ENCODE measurements at places on chromosomes 7 and 10.
A peak's percentile ranks its signal among the peaks of the same experiment; 100 is the strongest.

DNA sequence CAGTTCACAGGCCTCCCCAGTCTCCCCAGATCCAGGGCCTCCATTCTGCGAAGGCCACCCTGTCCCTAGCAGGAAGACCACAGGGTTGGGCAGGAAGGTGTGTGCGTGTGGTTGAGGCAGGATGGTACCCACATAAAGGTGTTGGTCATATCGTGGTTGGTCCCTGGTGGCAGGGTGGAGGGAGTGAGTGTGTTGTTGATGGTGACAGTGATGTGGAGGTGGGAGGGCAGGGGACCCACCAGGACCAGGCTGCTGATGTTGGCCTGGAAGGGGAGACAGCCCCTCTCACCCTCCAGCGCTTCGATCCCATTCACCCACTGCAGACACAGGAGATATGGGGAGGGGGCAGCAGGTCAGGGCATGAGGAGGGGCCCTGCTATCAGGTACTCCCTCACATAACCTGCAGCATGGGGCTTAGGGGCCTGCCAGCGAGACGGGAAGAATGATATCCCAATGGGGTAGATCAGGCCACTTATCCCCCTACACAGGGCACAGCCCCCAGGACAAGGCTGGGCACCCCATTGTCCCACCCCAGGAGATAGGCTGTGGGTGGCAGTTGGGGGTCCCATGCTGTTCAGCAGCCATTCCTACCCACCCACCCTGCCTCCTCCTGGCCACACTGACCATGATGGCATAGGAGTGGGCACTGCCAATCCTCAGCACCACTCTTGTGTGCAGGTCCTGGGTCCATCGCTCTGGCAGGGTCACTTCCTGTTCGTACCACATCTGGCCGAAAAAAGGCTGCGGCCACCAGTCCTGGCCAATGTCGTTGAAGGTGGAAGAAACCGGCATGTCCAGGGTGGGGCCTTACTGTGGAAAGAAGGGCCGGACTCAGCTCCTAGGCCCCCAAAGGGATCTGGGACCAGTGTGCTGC lies 69.0 kb upstream of the ZNF479 start:
- no peak for DNase-seq

- DNase-seq, result no peak
These were observed 37.8 kb downstream of the IFIT5 start for GRCh38 chr10:89452193-89452592.

DNA sequence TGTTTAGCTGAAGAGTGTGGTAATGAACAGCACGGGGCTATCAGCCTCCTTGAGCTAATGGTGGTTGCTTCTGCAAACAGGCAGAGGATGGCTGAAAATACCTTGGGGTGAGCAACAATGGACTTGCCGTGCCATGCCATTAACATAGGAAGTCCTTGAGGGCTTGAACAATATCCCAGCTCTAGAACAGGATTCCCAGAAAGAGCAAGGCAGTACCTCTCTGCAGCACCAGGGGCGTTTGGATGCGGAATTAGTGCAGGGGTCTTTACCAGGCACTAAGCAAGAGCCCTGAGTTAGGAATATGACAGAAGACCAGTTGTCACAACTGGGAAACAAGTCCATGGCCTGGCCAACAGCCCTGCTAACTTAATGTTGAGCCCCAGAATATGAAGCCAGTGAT lies 143.2 kb upstream of the COBL start:
- DNase-seq, result no peak

- no peak for DNase-seq
These were observed 478.0 kb downstream of the KCNMA1 start for GRCh38 chr10:77159538-77160110.

DNA sequence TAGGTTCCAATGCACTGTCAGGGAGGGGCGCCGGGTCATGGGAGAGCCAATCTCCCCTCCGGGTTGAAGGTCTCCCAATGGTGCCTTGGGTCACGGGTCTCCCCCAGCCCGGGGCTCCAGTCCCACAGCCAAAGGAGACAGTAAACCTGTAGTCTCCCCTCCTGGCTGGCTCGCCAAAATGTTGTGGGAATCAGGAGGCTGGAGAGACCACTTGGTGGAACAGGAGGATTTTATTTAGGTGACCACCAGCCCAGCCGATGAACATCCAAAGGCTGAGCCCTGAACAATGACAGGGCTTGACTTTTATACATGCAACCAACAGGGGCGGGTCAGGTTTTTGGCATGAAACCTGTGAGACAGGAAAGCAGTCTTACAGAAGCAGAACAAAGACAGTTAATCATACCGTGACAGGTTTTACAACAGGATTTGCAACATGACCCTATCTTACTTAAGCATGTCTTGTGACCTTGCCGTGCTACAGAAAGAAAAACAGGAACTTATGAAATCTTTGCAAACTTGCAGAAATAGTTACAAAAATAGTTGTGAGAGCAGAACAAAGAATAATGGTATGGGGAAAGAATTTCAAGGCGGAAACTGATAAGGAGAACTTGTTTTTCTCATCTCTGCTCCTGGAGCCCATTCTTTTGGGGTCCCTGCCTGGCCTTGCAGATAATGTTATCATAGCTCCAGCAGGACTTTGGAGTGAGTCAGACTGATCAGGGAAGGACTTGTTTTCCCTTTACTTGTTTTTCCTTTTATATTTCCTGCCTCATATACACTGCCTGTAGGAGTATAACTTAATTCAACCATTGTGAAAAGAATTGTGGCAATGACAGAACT lies 7.1 kb downstream of the ERV3-1 start:
- peak; percentile 7 for DNase-seq

DNA sequence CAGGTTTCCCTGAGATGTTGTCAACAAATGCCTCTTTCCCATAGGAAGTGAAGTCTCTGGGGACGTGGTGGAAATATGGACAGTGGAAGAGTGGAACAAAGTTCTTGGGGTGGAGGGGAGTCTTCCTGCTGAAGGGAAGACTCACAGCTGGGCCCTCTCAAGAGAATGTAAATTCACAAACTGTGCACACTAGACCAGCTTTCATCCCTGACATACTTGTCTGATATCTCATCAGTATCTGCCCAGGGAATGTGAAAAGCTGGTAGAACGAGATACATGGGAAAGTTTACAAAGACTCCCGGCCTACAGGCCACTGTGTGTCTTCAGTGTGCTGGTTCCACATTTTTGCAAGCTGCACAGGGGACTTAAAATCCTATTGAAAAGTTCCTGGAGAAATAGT lies 16.7 kb upstream of the CCDC3 start:
- DNase-seq, result no peak

DNA sequence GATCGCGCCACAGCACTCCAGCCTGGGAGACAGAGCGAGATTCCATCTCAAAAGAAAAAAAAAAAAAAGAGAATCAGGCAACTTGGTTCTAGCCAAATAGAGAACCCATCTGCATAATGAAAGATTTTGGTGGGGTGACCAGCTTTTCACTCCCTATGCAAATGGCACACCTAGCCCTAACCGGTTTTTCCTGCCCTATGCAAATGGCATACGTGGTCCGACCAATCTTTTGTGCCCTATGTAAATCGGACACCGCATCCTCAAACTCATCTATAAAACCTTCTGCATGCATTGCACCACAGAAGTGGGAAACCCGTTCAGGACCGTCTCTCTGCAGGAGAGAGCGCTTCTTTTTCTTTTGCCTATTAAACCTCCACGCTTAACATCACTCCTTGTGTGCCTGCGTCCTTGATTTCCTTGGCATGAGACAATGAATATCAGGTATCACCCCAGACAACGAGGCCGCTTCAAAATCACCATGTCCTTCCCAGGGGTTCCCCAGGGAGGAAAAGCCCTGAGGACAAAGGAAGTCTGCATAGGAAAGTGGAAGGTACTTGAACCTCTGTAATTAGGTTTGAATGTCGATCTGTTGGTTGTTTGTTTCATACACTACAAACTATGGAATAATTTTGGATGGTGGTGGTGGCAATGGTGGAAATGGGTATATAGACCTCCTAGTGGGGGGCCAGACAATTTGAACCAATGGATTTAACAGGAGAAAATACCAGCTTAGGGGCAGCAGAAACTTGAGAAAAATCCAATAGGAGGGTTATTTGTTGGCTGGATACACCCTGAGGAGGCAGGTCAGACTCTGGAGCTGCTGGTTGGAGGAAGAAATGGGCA lies 396.2 kb downstream of the TYW1 start:
- DNase-seq, result no peak

DNA sequence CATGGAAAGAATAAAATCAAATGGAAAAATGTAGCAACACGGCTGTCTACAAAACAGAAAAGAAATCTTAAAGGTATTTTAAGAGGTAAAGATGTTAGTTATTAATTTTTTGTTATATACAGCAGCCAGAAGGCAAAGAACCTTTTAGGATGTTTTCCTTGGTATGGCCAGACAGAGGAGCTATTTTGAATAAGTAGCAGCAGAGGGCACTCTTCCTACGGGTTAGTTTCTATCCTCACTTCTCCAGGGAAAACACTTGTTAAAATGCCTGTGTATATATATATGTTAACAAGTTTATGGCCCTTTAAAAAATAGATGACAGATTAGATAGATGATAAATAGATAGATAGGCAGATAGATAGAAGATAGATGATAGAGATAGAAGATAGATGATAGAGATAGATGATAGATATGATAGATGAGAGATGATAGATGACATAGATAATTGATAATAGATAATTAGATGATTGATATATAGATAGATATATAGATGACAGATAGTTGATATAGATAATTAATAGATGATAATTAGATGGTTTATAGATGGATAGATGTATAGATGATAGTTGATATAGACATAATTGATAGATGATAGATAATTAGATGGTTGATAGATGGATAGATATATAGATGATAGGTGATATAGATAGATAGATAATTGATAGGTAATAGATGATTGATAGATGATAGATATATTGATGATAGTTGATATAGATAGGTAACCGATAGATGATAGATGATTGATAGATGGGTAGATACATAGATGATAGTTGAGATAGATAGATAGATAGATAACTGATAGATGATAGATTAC lies 57.8 kb upstream of the WIPF3 start:
- peak; percentile 64 for DNase-seq

- no peak for DNase-seq
These were observed 712.0 kb downstream of the INHBA start for GRCh38 chr7:40990841-40991240.

DNA sequence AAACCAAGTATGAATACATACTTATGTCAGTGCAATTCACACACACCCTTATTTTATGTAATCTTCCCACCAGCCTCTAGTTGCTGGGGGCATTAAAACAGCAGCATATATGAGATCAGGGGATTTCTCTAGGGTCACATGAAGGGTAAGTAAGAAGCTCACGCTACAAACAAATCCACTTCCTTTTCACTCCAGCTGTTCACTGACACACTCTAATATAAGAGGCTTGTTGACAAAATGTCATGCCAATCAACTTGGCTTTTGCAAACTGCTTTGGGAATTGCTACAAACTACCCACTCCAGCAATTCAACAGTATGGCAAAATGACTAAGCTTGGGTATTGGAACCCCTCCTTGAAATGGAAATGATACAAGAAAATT lies 10.3 kb downstream of the FAM3C start:
- DNase-seq, result no peak

- no peak for DNase-seq
These were observed 84.9 kb upstream of the TCERG1L start for GRCh38 chr10:131396121-131397050.

DNA sequence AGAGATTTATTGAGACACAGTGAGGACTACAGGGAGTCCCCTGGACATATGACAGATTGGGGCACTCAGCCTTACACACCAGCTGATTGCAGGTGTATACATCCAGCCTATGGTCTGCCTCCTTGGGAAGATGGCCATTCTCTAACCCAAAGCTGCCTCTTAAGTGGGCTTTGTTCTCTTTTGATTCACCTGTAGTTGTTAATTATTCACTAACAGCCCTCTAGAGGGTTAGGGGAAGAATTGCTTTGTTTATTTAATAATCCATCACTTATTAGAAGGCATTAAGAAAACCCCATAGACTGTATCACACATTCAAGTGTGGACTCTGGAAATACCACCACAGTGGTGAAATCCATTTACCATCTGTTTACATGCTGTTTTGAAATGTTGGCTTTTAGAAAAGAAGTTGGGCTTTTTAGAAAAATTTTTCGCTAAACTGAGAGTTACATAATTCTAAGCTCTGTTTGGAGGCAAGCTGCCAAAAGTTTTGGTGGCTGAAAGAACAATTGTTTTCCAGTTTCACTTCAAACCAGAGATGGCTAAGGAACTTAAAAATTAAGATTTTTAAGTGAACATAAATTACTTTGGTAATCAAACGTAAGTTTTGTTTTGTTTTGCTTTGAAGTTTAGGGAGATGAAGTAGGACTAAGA lies 379.1 kb downstream of the ADRA2A start:
- no peak for DNase-seq

DNA sequence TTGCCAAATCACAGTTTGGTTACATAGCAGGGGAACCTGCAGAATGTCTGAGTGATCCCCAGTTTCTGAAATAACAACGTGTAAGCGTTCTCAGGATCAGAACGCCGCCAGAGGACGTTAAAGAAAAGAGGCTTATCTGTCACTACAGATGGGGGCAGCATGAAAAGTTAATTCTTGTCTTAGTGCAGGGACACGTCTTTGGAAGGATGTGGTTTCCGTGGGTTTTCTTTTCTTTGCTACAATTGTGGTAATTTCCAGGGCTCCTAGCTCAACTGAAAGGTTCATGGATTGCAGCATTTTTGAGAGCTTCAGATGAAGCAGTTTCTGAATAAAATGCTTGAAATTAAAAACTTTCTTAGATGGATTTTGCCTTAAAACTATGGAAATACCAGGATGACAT lies 106.6 kb downstream of the PRKCQ start:
- no peak for DNase-seq

DNA sequence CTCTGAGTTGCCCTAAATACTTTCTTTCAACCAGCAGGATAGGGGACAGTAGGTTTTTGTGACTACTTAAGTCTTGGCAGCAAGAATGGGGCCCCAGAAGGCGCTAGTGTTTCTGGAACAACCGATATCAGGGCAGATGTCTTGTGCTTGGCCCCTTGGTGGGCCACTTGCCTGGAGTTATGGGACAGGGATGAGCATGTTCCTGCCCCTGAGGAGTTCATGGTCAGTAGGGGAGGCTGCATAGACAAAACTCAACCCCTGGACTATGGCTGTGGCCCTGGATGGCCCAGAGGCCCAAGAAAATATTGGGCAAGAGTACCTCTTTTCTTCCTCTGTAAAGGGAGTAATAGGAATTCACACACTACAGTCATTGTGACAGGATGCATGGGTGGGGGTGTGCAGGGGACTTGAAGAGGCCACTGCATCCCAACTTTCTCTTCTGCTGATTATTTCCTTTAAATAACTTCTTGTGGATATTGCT lies 57.7 kb upstream of the IGFBP3 start:
- no peak for DNase-seq

DNA sequence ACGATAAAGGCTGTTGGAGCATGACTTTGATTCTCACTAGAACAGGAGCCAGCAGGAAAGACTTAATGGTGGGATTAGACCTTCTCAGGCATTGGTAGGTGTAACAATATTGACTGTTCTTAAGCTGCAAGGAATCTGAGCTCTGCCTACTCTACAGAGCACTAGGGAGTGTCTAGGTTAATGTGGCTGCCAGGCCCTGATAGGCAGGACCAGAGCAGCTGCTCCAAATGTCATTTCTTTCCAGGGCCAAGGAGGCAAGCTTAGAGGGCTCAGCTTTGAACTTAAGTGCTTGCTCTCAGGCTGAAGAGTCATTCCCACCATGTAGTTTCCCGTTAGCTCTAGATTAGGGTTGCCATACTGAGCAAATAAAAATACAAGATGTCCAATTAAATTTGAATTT lies 96.8 kb downstream of the RAB18 start:
- DNase-seq, result no peak

Data from foreskin fibroblast (primary cell).